ENCODE measurements at places on chromosomes 16 and 17.

- DNase-seq = no peak
These were observed 23.9 kb upstream of the CNEP1R1 start for GRCh38 chr16:50001144-50001543.

- no peak for DNase-seq
These were observed 20.7 kb upstream of the MNT start for GRCh38 chr17:2421315-2422147.

DNA sequence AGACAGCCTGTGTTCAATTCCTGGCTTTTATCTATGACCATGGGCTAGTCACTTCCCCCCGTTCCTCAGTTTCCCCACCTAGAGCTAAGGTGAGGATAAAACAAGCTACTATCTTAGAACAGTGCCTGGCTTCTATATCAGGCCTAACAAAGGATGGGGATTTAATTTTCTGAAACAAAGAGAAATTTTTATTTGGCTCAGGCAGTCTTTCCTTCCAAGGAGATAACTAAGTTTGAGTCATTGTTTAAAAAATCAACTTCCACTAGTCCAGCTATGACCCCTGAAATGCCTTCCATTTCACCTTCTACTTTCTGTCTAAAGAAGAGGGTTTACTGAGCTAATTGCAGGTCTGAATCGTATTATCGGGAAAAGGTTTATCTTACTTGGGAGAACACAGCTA, 99.0 kb downstream of the CMIP start:
- no peak for DNase-seq

GRCh38 chr16:180101-180675, at the start of gene HBQ1:
TSS of gene HBQ1 (plus strand) at chr16:180459. CDS start at chr16:180487, 28 bp downstream.
- DNase-seq = peak; percentile 80

- DNase-seq = no peak
These were observed 29.3 kb downstream of the TK2 start for GRCh38 chr16:66520406-66521170.

DNA sequence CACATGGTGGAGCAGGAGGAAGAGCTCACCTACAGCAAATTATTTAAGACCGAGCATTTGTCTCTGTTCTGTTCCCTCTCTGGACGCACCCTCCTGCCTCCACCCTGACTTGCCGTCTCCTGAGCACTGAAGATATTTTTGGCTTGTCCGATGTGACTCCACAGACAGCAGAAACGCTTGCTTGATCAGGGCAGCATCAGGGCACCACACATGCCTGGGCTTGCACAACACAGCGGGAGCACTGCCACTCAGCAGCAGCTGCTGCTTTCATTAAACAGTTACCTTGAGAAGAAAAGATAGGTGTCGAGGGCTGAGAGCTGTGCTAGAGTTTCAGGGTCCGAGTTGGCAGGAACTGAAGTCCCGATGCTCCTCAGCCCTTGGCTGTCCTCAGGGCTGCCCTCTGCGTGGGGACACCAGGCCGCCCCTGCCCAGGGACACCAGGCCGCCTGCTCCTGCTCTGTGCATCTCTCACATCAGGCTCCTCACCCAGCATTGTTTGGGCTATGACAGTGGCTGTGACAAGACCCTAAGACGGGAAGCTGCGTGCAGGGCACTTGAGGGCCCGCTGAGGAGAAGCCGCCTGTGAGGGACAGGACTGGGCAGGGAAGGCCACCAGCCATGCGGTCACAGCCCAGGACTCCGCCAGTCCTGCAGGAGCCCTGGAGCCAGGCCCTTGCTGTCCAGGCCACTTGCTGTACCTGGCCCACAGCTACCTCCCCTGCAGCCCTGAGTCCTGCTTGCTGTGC, 21.3 kb upstream of the CDH15 start:
- peak; percentile 12 for DNase-seq

- DNase-seq = no peak
These were observed 12.7 kb downstream of the COG1 start for GRCh38 chr17:73205459-73205961.

DNA sequence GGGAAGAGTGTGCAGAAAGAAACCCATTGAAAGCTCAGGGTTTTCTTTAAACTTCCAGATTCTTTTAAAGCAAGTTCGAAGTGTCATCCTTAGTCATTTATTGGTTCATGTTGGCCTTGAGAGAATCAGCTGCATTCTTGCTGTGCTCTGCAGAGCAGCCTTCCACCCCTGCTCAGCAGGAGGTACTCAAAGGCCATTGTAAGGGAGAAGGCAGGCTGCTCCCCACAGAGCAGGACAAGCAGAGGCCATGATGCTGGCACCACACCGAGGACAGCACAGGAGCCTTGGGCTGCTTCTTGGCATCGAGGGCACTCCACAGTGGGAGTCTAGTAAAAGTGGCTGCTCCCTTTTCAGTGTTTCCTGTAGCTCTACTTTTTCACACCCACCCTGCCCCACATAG, 29.6 kb downstream of the NMT1 start:
- no peak for DNase-seq

- peak; percentile 13 for DNase-seq
These were observed 135.5 kb upstream of the WSB1 start for GRCh38 chr17:27158382-27158781.

- no peak for DNase-seq
These were observed 39.7 kb upstream of the ALDH3A1 start for GRCh38 chr17:19787733-19788357.

DNA sequence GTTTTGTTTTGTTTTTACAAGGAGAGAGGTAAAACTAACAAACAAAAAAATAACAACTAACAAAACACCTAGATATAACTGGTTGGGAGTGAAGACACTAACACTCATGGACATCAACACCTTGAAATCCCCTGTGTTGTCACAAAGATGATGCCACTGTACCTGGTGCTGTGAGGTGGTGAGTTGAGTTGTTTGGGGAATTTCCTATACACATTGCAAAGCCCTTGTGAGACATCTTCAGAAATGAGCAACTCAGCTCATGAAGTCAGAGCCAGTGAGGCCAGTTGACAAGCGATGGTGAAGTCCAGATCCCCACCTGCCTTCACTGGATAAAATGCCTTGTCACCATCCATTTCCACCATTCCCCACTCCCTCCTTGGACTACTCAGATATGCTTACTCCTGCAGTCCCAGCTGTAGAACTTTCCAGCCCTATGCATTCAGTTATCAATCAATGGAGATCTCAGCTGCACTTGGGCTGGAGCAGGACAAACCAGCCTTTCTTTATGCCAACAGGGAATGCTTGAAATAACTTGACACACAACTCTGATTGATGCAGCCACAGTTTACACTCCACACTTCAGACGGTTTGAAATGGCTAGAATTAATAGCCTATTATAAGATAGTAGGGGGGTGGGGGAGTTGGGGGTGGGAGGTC, 22.2 kb downstream of the ANKFN1 start:
- DNase-seq = no peak

- no peak for DNase-seq
These were observed 182.2 kb upstream of the CPHXL start for GRCh38 chr16:75908331-75909117.

GRCh38 chr17:27529230-27529796, 73.1 kb downstream of the KSR1 start:
- DNase-seq = no peak

GRCh38 chr17:49241692-49242397, 11.3 kb upstream of the PHOSPHO1 start:
- DNase-seq = no peak

DNA sequence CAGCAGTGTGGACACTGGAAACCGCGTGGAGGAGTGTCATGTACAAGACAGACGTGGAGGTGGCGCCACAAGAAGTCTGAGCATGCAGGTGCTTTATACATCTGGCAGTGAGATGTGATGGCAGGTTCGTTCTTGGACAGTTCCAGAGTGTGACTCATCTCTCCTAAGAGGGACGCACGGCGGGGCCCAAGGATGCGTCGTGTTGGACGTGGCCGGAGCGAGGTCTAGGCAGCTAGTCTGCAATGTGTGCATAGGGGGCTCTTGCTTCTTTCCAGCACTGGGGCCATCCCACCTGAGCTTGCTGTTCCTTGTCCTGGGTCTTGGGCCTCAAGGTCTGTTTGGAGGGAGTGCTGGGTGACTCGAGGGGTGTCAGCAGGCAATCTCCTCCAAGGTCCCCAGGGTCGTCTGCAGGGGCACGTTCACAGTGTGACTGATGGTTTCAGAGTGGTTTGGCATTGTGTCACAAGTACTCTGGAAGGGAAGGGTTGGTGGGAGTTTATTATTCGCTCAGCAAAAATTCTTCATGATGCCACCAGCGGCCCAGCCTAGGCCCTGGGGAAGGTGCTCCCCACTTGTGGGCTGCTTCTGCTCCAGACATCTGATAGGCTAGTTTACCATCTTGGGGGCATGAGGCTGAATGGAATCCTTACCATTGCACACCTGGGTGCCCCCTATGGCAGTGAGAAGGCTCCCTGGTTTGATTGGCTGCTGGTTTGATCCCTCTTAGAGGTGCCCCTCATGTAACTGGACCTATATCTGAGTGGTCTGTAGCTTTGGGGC, 22.1 kb downstream of the SPACA3 start:
- no peak for DNase-seq

DNA sequence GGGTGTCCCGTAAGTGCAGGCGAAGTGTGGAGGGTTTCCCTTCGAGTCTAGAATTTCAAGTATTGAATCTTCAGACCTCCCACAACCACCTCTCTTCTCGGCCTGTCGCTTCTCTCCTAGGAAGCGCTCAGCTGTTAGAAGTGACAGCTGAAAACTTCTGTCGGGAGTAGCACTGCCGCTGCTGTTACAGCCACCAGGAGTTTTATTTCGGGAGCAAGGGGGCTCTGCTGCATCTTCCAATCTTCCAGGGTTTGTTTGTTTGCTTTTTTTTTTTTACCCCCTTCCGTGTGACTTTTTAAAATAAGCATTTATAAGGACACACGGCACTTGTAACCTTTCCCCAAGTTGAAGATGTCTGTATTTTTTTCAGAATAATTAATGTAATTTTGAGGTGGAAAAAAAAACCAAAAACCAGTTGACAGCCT, 767 bp downstream of the RPS6KB1 start:
- DNase-seq = peak; percentile 28

DNA sequence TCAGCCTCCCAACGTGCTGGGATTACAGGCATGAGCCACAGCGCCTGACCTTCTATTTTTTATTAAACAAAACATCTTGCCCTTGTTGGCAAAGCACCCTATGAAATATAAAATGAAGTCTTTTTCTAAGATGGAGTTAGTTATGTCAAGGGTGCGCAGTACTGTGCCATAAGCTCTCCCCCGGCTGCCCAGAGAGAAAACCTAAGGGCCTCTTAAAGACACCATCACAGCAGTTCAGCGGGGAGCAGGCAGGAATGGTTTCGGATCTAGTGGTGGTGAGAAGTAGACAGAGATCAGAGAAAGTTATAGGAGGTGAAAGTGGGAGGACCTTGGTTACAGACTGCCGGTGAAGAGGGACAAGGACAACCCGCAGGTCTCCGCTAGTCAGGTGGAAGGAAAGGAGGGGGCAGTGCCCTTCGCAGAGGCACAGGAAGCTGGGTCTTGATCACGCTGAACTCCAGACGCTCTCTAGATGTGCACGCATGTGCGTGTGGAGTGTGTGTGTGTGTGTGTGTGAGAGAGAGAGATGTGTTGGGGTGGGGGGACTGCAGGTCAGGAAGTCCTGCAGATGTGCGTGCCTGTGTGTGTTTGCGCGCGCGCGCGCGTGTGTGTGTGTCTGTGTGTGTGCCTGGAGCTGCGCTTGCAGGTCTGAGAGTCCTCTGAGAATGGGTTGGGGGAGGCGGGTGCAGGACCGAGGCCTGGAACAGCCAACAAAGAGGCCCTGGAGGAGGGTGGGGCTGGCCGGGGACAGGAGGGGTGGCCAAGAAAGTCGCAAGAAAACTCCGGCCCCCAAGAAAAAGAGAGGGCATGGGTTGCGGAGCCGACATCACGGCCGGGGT, 748 bp upstream of the CMTM3 start:
- DNase-seq = peak; percentile 69

GRCh38 chr16:49630783-49631182, 225.1 kb downstream of the ZNF423 start:
- DNase-seq = no peak

- DNase-seq = no peak
These were observed 23.6 kb downstream of the ALOX15B start for GRCh38 chr17:8062435-8062806.

DNA sequence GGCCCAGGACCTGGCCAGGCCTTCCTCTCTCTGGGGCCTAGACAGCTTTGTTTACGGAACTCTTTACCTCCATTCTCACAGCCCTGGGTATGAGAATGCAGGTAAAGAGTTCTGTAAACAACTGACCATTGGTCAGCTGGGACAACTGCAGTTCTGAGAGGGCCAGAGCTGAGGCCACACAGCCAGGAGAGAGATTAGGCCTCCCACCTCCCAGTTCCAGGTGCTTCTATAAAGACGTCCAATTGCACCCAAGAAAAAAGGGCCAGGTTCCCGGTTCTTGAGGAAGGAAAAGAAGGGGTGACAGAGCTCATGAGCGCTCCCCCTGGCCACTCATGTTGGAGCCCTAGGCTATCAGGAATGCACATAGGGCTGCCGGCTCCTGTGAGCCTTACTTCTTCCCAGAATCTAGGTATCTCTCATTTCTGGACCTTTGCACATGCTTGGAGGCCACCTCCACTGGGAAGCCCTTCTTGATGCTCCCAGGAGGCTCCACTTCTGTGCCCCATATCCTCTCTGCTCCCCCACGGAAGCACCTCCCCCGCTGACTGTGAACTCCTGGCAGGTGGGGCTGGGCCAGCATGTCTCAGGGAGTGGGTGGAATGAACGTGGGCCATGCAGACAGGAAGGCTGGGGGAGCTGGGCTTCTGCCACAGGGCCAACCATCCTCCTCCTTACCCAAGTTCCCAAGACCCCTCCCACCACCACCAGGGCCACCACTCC, 13.1 kb downstream of the CNGB1 start:
- DNase-seq = no peak

GRCh38 chr17:79205688-79206205, 131.1 kb downstream of the ENGASE start:
- no peak for DNase-seq

- DNase-seq = no peak
These were observed 121.9 kb upstream of the TNRC6C start for GRCh38 chr17:77836557-77837041.

DNA sequence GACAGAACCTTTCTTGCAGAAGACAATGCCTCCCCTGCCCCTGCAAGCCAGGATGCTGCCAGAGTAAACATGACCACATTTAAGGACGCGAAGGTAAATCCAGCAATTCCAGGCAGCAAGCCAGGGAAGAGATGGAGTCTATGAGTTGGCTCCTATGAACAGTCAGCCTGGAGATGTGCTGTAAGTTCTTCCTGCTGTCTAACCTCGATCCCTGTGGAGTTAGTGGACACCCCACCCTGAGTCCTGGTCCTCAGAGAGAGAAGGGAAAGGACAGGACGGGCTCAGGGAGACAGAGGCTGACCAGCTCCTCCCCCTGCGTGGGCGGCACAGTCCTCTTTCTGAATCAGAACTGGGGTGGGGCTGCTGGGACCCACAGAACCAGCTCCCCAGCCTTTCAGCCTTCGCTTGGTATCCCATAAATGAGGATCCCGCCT, 24.9 kb downstream of the CDC42EP4 start:
- no peak for DNase-seq

GRCh38 chr16:12628536-12628935, 175.2 kb downstream of the CPPED1 start:
- DNase-seq = no peak

DNA sequence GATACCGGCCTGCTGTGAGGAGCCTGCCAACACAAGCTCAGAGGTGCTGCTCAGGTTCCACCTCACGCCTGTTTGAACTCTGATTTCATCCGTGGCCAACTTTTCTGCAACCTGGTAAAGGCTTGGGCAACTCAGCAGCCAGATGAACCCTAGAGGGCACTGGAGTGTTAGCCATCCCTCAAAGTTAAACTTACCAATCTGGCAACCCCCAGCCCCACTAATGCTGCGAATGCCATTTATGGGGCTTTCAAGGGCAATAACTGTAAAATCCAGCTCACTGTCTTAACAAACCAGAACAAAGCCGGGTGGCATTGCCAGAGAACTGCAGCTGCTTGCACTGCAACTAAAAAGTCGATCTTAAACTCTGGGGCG, 105.5 kb downstream of the AXIN2 start:
- no peak for DNase-seq

- no peak for DNase-seq
These were observed 11.8 kb downstream of the TPSG1 start for GRCh38 chr16:1213231-1213630.
